ENCODE measurements at places on chromosomes 16 and 17.

- no peak for DNase-seq
These were observed 16.7 kb downstream of the ZFPM1 start for GRCh38 chr16:88469615-88470395.

GRCh38 chr17:33169580-33170285 is 123.4 kb downstream of the ASIC2 start:
- DNase-seq, result no peak

DNA sequence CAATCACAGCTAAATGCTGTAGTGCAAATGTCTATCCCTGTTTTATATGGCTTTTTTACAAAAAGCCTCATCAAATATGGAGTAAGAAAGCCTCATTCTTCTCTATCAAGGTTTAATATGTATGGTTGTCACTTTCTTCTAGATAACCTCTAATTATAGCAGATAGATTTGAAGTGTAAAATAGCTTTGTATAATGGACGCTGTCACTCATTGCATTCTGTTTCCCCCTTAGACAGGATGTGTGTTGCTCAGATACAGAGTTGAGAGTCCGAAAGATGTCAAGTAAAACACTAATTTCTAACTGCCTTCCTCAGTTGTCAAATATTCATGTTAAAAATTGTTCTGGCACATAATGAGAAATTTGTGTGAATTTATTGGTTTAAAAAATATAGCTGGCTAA is 88.0 kb downstream of the NLK start:
- DNase-seq, result no peak

DNA sequence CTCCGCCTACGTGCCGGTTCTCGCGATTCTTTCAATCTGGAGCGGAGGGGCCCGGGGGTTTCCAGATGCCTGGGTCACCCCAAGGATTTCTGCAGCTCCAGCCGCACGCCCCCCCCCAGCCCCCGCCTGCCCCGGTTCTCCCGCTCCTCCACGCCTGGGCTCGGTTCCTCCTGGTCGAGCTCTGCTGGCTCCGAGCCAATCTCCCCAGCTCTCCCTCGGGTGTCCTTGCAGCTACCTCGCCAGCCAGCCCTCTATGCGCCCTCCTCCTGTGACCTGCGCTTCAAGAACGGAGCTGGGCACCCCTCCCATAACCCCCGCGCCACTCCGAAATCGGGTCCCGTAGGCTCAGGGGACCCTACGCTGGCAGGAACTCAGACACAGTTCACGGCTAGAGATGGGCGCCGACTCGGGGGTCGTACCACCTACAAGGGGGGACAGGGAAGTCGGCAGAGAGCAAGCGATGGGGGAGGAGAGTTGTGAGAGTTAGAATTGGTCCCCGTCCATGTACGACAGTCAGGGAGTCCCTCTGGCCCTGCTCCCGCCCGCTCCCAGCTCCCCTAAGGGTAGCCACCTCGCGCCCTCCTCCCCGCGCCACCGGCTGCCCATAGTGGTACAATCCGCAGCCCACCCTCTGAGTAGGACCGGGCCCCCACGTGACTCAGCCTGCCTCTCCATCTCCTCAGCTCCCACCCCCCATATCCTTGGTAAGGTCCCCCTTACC is 961 bp downstream of the FGF11 start:
- peak; percentile 77 for DNase-seq

GRCh38 chr17:33334703-33335102 is 41.6 kb upstream of the ASIC2 start:
- DNase-seq, result no peak

- no peak for DNase-seq
These were observed 16.8 kb upstream of the NKD1 start for GRCh38 chr16:50531359-50531758.

- no peak for DNase-seq
These were observed 246.2 kb downstream of the STX8 start for GRCh38 chr17:9329251-9329921.

GRCh38 chr16:50731130-50731988 is 10.5 kb upstream of the CYLD start:
- no peak for DNase-seq

DNA sequence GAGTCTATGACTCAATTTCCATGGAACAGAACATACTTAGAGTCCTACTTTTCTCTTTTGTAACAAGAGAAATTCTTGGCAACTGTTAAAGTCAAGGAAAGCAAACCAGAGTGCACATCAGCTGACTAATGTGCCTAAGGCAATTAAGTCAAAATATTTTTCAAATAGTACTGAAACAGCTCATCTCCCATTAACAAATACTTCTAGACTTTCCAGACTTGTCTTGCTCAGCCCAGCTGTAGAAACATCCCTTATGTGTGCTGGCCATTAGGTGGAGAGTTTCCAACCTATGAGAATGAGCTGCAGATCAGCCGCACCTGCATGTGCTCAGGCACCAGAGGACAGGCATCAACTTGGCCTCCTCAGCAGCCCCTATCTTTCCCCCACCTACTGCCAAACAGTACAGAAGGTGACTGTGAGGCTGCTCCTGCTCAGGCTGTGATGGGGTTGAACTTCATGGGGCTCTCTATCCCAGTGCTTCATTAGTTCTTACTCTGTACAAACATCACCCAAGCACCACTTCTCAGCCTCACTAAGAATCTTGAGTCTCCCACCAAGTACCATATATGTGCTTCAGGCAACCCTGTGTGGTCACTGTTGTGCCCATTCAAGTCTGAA is 32.2 kb downstream of the TEX2 start:
- peak; percentile 26 for DNase-seq

DNA sequence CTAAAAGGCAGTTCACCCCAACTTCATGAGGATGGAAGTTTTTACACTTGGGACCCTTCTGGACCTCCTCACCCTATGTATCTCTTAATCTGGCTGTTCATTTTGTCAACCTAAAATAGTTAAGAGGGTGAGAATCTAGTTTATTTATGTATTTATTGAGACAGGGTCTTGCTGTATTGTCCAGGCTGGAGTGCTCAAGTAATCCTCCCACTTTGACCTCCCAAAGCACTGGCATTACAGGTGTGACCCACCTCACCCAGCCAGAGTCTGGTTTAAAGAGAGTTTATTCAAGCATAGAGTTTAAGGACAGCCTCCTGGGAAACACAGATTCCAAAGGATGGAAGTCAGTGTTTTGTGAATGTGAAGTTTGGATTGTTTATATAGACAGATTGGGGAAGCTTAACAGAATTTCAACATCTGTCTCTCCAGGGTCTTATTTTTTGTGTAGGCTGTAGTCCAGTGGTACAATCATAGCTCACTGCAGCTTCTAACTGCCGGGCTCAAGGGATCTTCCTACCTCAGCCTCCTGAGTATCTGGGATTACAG is 8.0 kb upstream of the APPBP2 start:
- no peak for DNase-seq

DNA sequence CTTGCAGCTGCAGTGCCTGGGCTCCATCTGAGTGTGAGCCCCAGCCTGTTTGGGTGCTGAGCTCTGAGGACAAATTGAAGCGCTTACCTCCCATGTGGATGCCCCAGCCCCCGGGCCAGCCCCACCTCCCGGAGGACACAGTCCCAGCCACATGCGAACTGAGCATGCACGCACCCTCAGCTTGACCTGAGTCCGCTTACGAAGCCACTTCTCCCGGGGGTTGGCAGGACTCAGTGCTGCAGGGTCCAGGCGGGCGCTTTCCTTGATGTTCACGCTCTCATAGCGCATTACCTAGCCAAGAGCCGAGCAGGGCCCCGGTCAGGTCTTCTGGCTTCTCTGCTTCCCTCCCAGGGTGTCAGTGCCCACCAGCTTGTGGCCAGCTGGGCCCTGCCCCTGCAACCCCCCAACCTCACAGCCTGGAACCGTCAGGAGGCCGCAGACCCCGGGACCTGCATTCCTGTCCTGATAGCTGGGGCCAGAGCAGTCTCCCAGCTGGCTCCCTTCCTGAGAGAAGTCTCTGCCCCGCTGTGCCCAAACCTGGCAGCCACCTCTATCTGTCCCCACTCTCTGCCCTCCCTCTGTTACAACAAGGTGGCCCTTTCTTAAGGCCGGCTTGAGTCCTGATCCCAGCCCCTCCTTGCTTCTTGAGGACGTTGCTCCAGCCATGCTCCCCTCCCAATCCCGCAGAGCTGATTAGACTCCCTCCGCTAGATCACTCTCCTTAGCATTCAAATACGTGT is 24.0 kb downstream of the PIMREG start:
- no peak for DNase-seq

GRCh38 chr17:61394630-61395408 is 4.8 kb upstream of the TBX2 start:
- DNase-seq, result no peak

- no peak for DNase-seq
These were observed 89.8 kb downstream of the SHISA6 start for GRCh38 chr17:11330826-11331225.

DNA sequence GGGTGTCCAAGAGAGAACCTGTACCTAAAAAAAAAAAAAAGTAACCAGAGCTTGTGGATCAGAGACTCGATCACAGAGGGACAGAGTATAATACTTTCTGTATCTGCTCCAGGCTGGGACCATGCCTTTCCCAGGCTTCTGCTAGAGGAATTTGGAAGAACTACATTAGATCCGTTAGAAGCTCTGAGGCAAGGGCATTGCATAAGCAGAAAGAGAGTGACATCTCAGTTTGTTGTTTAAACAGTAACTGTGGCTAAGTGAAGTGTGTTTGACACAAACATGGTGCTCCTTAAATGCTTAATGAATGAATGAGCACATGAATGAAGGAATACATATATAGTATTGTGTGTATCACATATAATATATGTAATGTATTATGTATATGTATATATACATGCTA is 131.2 kb downstream of the HS3ST3B1 start:
- no peak for DNase-seq

GRCh38 chr17:4870855-4871254 is 28.5 kb upstream of the C17orf107 start:
- DNase-seq, result no peak

DNA sequence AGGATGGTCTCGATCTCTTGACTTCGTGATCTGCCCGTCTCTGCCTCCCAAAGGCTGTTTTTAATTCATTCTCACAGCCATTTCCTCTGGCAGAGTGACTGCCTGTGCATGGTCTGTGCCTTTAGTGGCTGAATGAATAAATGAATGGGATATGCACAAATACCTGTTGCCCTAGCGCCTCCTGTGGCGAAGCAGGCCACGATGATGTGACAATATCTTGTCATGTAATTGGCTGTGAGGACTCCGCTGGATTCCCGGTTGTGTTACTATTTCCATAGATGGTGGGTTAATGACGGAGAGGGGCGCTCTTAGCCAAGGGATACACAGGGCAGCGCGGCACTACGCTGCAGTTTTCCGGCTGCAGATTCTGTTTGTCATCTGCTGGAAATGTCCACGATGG is 26.8 kb upstream of the ENDOV start:
- no peak for DNase-seq

DNA sequence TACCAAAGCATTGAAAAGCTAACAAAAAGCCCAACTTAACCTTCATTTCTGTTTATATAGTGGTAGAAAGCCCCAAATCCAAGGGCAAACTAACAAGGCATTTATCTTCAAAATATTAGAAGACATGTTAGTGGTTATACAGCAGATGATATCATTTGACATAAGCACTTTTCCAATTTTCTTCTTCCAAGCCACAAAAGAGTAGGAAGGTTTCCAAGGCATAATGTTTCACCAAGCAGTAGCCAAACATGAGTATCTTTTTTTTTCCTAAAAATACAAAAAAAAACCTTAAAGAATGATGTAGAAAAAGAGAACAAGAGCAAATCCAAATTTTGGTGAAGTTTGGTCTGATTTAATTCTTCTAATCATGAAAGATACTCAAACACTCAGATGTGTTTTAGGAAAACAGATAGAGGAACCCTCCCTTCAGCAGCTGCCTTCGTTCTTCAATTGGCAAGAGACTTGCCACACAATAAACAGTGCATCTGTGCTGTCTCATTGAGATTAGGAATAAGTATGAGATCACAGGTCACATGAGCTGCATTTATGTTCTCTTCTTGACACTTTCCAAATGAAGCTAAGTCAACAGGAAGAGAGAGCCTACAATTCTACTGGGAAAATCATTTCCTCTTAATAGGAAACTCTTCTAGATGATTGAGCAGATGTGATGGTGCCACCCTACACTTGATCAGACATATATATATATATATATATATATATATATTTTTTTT is 106.7 kb downstream of the TTC19 start:
- DNase-seq, result peak; percentile 4

DNA sequence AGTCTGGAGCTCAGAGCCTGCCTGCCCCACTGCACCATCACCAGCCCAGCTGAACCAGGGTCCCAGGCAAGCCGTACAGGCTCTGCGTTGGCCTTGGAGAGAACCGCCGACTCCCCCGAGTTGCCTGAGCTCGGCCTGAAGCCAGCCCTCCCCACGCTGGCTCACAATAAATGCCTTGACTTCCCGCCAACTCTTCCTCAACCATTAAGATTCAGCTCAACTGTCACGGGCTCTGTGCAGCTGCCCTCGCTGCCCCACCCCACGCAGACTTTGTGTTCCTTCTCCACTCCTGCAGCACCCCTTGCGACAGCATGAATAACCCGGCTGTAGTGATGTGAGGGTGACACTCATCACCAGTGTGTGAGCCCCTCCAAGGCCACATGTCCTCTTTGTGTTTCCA is 4.8 kb upstream of the QPRT start:
- DNase-seq, result no peak

DNA sequence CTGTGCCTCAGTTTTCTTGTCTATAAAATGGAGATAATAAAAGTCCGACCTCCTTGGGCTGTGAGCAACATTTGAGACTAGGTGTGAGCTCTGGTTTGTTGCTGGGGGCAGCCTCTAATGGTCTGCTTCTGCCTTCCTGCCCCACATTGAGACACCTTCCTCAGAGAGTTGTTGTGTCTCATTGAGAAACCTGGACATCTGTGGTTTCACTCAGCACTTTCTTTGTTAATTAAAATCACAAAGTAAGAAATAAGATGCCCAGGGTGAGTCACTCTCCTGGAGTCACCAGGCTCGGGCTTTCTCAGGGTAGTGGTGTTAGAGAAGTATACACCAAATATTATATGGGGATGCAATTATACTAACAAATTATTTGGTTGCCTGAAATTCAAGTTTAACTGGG is 389.2 kb upstream of the SALL1 start:
- no peak for DNase-seq

GRCh38 chr17:27494192-27495091 is 38.2 kb downstream of the KSR1 start:
- DNase-seq, result peak; percentile 34

GRCh38 chr17:6780886-6781285 is 4.9 kb downstream of the FBXO39 start:
- DNase-seq, result no peak

DNA sequence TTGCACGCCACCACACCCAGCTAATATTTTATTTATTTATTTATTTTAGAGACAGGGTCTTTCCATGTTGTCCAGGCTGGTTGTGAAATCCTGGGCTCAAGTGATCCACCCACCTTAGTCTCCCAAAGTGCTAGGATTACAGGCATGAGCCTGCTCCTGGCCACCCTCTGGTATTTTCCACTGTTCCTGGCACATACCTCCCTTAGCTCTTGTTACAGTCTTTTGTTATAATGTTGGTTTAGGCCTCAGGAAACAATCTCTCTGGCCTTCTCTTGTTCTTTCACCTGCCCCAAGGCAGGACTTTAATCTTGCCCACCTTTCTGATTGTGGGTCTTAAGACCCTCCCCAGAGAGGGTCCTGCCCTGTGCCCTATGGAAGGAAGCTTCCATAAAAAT is 3.6 kb upstream of the CYTH1 start:
- no peak for DNase-seq

Measured in gastrocnemius medialis (tissue), 4 donors.